ENCODE measurements at places on chromosomes 7 and 10. TPM values are rescaled to one million over a fixed set of nuclear protein-coding genes. Genes with fewer than 3 reads are reported as not detected.

DNA sequence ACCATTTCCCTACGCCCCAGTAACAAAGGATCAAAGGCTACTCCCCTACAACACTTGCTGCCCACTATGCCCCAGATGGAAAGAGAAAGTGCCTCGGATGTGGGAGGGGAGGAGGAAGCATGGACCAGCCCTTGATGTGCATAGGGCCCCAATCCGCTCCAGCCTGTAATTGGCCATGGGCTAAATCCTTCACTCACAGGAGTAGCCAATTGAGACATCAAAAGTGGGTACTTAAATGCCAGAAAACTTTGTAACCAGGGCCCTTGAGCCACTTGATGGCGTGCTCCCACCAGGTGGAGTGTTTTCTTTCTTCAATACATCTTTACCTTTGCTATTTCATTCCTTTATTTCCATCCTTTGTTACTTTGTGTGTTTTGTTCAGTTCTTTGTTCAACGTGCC lies 500.5 kb upstream of the LRRN3 start:
- no peak for DNase-seq

GRCh38 chr10:94315975-94316464 lies 46.7 kb downstream of the NOC3L start:
- peak; percentile 92 for DNase-seq

DNA sequence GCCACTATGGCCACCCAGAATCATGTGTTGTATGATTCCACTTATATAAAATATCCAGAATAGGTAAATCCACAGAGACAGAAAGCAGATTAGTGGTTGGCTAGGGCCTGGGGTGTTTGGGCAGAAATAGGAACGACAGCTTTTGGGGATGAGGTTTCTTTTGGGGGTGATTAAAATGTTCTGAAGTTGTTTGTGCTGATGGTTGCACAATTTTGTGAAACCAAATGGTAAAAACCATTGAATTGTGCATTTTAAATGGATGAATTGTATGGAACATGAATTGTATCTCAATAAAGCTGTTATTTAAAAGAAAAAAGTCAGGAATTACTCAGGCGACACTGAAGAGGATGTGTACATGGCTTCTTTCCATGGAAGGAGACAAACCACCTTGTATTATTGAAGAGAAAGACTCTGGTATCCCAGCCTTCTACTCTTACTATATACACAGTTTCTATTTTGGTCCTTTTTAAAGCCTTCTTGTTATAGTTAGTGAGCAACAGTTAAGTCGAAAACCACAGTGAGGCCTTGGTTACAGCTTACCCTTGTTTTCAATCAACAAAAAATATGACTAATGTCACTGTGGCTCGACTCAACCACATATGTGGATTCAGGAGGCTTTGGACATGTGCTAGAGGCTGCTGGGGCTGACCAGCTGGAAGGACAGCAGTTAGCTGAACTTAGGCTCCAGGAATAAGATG lies 57.1 kb upstream of the KMT2E start:
- peak; percentile 62 for DNase-seq

GRCh38 chr10:69232252-69232651 lies 12.1 kb downstream of the HKDC1 start:
- peak; percentile 76 for DNase-seq

DNA sequence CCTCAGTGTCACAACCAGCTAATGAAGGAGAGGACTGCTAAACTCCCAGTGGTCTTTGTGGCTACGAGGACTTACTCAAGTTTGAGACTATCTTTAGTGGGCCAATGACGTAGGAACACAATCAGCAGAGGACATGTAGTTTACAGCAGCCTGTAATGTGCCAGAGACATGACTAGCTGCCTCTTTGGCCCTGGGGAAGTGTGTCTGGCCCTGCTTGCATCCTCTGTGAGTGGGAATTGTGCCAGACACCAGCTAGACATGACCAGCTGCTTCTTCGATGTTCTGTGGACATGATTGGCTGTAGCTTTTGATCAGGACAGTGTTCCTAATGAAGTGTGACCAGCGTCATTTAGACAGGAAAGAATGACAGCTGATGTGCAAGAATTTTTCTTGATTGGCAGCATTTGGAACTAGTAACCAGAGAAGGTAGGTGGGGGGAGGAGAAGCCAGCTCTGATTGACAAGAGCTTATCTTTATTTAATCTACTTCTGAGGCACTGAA lies 141.7 kb downstream of the AUTS2 start:
- DNase-seq = peak; percentile 42

DNA sequence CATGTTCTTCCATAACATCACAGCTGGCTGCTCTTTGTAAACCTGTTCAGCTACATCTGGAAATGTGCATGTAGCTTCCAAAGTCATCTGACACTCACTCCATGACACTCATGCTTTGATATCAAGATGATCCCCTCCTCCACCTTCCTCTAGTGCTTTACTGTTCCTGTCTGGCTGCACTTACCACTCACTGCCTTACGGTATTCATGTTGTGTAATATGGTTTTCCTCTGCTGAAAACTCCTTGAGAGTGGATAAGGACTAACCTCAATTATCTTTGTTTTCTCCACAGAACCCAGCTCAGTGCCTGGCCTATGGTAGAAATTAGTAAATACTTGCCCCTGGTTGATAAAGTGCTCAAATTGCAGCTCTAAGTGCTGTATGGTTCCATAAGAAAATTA lies 483.9 kb downstream of the HTR7 start:
- no peak for DNase-seq

DNA sequence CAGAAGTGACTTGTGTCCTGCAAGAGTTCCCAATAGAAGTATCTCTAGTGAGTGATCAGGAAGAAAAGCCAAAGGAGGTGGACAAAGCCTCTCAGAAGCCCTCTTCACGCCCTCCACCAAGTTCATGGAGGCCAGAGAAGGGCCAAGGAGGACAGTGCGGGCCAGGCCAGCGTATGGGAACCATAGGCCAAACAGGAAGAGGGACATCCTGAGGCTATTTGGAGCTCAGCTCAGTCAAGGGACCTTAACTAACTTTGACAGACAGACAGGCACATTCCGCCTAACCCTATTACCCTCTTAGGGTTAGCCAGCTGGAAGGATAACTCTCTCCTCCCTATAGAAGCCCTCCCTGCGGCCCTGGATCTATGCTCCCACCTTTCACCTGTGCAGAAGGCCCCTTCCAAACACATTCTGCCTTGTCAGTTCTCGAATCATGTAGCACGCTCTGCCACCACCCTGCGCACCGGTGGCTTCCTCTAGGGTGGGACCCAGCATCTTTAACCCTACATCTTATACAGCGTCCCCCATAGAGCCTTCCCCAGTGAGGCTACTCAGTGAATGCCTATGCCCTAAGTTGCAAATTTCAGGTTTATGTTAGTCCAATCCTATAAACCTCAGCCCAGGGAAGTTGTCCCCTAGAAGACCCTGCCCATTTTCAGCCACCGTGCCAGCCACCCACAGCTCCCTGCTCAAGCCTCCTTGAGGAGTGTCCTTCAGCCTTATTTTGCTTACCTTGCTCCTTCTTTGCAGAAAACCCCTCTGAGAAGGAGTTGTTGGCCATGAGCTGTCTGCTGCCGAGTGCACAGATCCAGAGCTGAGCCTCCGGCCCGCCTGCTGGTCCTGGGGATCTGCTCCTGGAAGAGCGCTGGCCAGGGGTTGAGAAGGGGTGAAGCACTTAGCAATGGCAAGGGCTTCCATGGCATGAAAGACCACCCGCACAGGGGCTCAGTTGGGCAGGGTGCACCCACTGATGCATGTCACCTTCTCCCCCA lies 36.9 kb downstream of the FRMPD2 start:
- DNase-seq = no peak

- DNase-seq = no peak
Observed at GRCh38 chr7:69285854-69286253, 312.4 kb upstream of the AUTS2 start.

DNA sequence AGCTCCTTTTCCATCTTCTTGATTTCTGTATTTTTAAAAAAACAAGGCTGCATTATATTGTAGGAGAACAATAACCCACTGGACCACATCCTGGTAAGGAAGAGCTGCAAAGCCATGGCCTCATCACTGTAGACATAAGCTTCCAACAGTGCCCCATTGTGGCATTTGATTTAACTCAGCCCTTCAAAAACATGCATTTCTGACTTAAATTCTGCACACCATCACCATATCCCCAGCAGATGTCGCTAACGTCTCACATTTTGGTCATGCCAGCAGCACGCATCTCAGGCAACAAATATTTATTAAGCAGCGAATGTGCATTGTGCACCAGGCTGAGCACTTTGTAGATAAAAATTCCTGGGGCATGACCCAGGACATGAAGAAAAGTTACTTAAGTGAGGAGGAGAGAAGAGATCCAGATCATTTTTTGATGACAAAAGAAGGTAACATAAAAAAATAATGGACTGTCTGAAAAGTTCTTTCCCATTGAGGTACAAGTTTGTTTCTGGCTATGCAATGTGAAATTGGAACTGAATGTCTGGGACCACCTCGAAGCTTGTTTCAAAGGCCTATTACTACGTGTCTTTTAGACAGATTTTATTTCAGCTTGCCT lies 164.6 kb upstream of the CDCA7L start:
- DNase-seq = peak; percentile 92

DNA sequence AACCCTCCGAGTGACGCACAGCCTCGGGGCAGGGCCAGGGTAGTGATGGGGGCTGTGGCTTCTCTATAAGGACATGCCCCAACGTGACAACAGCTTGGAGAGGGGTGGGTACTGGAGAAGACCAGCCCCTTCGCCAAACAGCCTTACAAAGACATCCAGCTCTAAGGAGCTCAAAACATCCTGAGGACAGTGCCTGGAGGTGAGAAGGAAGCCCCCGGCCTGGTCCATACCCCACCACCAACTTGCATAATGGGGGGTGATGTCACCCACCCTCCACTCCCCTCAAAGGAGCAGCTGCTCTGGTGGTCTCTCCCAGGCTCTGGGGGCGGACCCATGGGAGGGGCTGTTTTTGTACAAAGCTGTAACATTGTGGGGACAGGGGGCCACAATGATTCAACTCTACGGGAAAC lies 15.1 kb downstream of the PRSS2 start:
- DNase-seq = no peak

GRCh38 chr7:6640246-6640721 lies 3.2 kb downstream of the ZNF316 start:
- peak; percentile 56 for DNase-seq

GRCh38 chr7:52243685-52244084 lies 791.7 kb upstream of the POM121L12 start:
- no peak for DNase-seq

DNA sequence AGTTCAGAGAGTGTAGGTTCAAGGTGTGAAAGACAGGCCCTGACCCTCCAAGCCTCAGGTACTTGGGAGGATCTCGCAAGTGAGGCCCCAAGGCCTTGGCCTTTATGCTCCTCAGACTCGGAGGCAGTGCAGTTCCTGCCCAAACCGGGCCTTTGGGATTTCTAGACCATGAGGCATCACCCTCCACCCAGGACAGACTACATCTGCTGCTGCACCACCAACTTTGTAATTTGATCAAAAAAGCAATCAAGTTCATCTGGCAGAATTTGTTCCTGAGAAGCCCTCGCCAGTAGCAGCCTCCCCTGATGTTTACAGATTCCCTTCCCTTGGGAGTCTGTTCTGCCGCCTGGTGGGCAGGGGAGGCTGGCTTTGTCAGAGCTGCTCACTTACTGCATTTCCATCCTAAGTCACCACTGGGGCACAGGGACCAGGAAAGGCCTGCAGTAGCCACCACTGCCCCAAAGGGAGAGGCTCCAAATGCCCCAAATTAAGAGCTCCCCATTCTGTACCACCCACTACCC lies 2.1 kb downstream of the CAMK2G start:
- DNase-seq = no peak

Gene SNX8
- 12.1 TPM for total RNA-seq

Gene TCF7L2
- 8.8 TPM for total RNA-seq
